ENCODE measurements at places on chromosomes 5 and 9.

DNA sequence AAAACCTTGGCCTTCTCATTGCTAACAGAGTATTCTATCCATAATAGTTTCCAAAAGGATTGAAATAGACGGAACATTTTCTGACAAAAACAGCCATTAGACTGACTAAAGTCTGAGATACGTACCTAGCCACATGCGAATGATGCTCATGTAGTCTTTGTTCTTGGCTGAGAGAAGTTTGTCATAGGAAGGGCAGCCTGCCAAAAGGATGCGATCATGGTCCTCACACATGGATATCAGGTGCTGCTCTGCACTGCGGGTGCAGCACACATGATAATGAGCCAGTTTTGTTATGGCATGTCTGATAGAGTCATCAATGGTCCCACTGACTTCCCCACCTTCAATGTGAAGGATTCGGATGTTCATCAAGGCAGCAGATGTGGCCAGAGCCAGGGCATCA lies 12.3 kb downstream of the GNE start:
- no peak for DNase-seq

DNA sequence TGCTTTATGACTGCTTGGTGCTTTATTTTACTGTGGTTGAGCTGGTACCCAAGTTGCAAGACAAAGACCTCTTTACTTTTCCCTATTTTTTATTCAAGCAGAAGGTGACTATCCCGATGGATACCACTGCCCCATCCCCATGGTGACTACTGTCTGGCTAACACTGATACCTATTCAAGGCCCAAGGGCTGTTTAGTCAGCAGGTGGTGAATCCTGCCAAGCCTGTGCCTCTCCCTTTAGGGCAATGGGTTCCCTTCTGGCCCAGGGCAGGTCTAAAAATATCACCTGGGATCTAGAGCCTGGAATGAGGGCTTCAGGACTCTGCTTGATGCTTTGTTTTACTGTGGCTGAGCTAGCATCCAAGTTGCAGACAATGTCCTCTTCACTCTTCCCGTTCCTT lies 510.0 kb upstream of the GRAMD2B start:
- no peak for DNase-seq

DNA sequence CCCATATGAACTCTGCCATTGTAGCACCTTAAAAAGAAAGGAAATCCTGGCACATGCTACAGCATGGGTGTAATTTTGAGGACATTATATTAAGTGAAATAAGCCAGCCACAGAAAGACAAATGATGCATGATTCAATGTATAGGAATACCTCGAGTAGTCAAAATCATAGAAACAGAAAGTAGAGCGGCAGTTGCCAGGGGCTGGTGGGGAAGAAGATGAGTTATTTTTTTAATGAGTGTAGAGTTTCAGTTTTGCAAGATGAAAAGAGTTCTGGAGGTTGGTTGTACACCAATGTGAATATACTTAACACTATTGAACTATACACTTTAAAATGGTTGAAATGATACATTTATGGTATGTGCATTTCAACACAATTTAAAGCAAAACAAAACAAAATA lies 133.0 kb downstream of the ZDHHC21 start:
- no peak for DNase-seq

DNA sequence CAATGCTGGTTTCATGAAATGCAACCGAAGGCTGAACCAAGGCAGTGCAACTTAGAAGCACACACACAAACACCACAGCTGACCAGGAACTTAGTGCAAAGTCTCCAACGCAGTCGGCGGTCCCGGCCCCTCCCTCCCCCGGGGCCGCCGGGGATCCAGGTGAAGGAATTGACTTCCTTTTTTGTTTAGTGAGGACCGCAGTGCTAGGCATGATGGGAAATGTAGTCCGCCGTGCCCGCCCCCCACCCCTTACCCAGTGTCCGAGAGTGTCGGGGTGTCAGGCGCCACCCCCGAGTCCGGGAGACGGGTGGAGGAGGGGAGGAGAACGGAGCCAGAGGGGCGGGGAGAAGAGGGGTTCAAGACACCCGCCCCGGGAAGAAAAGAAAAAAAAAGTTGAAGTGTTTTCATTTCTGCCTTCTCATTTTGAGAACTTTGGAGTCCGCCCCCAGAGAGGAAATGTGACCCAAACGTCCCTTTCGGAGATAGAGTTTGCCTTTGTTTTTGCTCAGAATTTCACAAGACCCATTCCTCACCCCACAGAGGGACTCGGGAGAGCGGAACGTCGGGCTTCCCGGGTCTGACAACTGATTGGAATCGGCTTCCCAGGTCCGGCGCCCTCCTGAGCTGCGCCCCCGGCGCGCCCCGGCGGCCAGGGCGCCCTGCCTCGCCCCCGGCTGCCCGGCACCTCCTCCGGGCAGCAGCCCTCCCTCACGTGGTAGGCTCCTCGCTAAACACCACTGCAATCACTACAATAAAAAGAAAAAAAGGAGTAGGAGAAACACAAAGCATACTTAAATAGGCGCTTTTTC lies 2.0 kb downstream of the IER5L start:
- DNase-seq, result no peak

Data from NCI-H524 treated with DMSO at 0.1 percent for 48 hours (cell line).